ENCODE measurements at places on chromosomes 5 and 9.

DNA sequence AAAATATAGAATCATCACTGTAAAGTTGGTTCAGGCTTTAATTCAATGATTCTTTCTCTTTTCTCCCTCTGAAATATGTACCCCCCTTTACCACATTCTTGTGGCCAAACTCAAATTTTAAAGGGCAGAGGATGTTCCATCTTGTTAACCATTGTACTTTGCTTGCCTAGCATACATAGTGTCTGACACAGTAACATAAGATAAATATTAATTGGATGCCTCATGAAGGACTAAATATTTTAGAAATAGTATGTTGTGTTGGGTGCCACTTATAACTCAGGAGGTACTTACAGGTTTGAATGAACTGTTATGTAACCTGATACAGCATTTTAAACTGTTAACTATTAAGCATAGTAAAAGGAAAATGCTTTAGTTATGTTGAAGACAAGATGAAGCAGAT lies 71.5 kb downstream of the NIPBL start:
- no peak for DNase-seq

GRCh38 chr9:121455527-121456239 lies 44.0 kb downstream of the GGTA1 start:
- DNase-seq: peak; percentile 7

DNA sequence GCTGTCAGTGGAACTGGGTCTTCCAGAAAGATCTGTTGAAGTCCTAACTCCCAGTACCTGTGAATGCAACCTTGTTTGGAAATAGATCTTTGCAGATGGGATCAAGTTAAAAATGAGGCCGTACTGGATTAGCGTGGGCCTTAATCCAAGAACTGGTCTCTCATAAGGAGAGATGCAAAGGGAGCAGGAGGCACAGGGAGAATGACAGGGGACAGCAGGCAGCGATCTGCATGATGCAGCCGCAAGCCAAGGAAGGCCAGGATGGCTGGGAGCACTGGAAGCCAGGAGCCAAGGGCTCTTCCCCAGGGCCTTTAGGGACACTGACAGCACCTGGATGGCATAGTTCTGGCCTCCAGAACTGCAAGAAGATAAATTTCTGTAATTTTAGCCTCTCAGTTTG lies 114.4 kb downstream of the ICE1 start:
- DNase-seq: no peak

DNA sequence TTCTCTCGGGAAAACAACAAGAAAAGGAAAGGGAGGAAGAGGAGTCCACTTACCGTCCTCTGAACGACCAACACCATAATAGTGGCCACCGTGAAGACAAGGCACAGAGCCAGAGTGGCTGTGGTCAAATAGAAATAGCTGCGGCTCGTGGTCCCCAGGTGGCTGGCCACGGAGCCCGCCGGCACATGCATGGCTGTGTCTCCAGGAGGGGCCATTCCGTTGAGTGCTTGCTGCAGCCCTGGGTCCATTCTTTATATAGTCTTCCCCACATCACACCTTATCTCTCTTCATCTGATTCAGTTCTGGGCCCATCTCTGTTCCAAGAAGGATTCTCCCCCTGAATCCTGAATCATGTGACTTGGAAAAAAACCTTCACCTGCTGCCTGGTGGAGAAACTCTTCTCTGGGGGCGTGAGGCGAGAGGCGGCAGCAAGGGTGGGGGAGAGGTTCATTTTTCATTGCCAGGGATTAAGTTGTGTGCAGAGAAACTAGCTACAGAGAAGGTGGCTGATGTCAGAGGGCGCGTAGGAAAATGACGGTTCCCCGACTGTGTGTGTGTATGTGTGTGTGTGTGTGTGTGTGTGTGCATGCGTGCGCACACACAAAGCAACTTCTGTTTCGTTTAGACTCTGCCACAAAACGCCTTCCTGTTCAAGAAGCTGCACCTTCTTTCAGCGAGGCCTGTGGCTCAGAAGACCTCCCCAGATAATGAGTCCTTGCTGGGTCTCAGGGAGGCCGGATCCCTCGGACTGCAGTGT lies at the start of gene TNFSF8:
TNFSF8 (minus strand) TSS at position 536 of the 757 bp plus-strand sequence; CDS start at position 248, 288 bp downstream.
- DNase-seq: peak; percentile 46

DNA sequence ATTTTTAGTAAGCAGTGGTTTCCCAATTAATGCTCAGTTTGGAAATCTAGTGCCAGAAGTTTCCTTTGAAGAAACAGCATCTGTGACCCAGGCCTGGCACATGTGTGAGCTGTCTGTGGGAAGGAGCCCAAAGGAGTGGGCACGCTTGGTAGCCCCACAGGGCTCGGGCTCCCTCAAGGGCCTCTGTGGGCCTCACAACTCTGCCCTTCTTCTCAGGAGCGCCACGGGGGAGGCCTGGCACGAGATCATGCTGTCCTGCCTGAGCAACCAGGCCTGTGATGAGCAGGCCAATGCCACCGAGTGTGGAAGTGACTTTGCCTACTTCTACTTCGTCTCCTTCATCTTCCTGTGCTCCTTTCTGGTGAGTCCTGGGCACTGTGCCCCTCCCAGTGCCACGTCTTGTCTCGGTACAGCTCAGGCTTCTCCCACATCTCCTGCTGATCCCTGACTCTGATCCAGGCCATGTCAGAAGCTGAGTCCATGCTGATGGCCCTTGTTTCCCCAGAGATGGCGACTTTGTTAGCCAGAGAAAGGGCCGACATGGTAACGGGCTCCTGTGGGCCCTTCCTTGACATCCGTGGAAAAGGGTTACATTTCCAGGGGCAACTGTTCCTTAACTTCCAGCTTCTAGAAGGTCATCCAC lies 200.4 kb downstream of the CACNA1B start:
- DNase-seq: no peak

DNA sequence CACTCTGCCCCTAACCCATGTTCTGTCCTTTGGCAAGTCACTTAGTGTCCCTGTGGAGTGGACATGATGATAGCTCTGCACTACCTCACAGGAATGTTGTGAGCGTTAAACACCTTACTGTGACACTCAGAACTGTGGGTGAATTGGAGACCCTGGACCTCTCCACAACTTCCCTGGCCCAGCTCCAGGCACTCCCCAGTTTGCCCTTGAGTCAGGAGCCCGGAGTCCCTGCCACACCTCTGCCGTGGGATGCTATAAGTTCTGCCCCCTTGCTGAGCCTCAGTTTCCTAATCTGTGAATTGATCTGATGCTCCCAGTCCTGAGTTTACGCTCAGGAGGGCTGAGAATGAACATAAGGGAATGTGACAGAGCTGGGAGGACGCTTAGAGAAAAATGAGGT lies 34.4 kb downstream of the GSN start:
- no peak for DNase-seq

GRCh38 chr5:76867827-76868693 lies 18.2 kb downstream of the S100Z start:
- DNase-seq: peak; percentile 41

GRCh38 chr5:127290019-127290945 lies at the start of gene MEGF10:
MEGF10 (plus strand) TSS chr5:127290796; CDS start chr5:127331309, 40,513 bp downstream.
- DNase-seq: no peak

- no peak for DNase-seq
Observed at GRCh38 chr9:133354766-133355165, 1.5 kb downstream of the SURF1 start.

DNA sequence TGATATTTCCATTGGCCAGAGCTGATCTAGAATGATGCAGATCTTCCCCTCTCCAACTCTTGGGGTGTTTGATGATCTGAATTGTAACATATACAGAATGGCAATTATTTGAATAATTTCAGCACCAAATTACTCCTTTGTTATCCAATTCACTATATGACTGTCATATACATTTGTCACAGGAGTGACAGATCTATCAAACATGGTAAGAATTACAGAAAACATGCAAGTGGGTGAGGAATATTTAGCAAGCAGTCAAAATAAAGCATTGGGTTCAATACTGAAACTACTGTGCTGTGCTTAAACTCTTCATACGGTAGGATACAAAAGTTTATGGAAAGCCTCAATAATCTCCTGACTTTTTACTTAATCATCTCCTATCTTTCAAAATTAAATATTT lies 8.8 kb downstream of the MPDZ start:
- DNase-seq: no peak

DNA sequence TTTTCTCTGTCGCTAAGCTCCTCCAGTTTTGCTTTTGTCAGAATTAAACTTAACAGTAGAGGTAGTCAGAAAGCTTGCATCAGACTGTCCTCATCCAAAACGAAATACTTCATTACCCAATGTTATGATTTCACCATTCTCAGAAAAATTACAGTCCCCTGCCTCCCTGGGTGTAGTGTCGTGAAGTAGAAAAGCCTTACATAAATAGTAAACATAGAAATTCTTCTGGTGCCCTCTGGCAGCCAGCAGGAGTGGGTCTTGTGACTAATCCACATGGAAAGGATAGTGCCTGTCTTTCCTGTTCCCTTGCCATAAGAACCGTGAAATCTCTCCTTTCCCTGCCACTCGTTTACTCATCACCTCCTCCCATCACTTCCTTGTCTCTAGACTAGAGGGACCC lies 230.6 kb downstream of the GNA14 start:
- no peak for DNase-seq

DNA sequence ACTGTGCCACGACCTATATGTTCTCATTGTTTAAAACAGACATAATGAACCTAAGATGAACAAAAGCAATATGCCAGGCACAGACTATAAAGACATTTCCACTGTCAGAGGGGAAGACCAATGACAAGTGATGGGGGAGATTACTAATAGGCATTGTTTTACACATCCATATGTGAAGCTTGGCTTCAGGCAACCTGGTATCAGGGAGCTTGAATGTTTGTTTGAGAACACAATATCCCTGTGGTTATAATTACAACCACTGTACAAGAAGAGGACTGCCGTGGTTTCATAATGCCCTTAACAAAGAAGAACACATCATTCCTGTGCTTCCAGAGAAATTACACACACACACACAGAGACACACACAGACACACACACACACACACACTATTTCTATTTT lies 385.7 kb downstream of the BNC2 start:
- no peak for DNase-seq

GRCh38 chr5:126248611-126249010 lies 174.6 kb upstream of the GRAMD2B start:
- DNase-seq: no peak

DNA sequence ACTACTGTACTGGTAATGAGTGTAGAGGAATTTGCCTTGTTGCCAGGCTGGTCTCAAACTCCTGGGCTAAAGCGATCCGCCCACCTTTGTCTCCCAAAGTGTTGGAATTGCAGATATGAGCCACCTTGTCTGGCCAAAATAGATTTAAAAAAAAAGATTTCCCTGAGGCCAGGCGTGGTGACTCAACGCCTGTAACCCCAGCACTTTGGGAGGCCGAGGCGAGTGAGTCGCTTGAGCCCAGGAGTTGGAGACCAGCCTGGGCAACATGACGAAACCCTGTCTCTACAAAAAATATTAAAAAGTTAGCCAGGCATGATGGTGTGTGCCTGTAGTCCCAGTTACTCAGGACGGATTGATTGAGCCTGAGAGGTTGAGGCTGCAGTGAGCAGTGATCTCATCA lies 62.5 kb downstream of the IPO11 start:
- DNase-seq: no peak

- DNase-seq: no peak
Observed at GRCh38 chr5:125987677-125988255, 435.4 kb upstream of the GRAMD2B start.

GRCh38 chr9:88464851-88465250 lies 70.1 kb upstream of the NXNL2 start:
- no peak for DNase-seq

All from stimulated activated CD8-positive, alpha-beta memory T cell treated with anti-CD3 and anti-CD28 coated beads, Interleukin-12 subunit alpha, Interleukin-12 subunit beta, amount 100 ng/mL, for 1 hour (primary cell).